ENCODE measurements at places on chromosomes 16 and 17.

- DNase-seq: peak; percentile 93
These were observed 5.8 kb upstream of the GSE1 start for GRCh38 chr16:85607321-85607765.

GRCh38 chr17:20966870-20967269, 75.9 kb downstream of the USP22 start:
- DNase-seq: no peak

DNA sequence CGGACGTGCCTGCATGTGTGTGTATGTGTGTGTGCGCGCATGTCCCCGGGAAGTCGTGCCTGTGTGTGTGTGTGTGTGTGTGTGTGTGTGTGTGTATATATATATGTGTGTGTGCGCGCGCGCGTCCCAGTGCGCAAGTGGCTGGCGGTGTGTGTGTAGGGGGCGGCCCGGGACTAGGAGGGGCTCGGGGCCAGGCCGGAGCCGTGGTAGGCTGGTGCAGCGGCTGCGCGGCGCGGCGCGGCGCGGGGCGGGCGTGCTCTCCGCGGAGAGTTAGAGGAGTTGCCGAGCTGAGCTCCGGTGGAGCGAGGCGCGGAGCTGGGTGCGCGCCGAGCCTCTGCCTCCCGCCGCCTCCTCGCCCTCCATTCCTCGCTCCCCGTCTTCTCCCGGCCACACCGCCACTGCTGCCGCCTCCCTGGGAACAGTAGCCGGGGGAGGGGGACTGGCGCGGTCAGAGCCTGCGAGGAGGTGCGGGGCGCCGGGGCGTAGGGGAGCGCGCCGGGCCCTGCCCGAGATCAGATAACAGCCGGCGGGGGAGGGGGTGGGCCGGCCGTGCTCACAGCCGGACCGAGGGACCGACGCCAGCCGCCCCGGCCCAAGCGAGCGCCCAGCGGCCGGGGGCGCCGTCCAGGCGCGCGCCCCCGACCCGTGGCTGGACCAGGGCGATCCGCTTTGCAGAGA, at the start of gene KCNJ12:
TSS of gene KCNJ12 (plus strand) at position 277 of the 678 bp plus-strand sequence. CDS start 38,986 bp downstream, outside the sequence.
- DNase-seq: peak; percentile 87

DNA sequence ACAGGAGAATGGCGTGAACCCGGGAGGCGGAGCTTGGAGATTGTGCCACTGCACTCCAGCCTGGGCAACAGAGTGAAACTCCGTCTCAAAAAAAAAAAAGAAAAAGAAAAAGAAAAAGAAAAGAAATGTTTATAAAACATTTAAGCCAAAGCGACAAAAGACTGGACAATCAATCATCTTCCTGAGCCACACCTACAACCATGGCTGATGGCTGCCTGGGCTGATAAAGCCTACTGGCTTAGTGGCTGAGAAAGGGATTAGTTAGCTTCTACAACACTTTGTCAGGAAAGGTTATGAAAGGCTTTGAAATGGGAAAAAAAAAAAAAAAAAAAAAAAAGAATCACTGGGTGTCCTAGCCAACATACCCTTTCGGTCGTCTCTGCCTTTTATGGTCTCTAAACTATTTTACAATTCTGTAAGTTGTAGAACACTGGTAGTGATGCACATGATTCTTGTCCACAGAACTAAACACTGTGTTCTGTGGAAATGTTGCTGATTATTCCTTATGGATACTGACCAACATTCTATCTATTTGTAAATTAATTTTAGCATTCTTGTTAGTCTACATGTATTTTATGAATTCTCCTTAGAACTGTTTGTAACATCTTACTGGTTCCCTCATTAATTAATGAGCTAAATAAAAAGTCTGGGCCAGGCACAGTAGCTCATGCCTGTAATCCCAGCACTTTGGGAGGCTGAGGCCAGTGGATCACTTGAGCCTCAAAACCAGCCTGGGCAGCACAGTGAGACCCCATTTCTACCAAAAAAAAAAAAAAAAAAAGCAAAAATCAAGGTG, 45.5 kb downstream of the ZZEF1 start:
- DNase-seq: no peak

GRCh38 chr17:57481910-57482391, 225.6 kb downstream of the MSI2 start:
- no peak for DNase-seq
